ENCODE measurements at places on chromosomes 6 and 20.

- DNase-seq: peak; percentile 60
Observed at GRCh38 chr6:43635387-43636307, at the start of gene MAD2L1BP. Gene MAD2L1BP (plus strand): TSS chr6:43635840. CDS start chr6:43635876, 36 bp downstream.

- DNase-seq: peak; percentile 23
Observed at GRCh38 chr6:110053395-110054240, 75.5 kb downstream of the GPR6 start.

DNA sequence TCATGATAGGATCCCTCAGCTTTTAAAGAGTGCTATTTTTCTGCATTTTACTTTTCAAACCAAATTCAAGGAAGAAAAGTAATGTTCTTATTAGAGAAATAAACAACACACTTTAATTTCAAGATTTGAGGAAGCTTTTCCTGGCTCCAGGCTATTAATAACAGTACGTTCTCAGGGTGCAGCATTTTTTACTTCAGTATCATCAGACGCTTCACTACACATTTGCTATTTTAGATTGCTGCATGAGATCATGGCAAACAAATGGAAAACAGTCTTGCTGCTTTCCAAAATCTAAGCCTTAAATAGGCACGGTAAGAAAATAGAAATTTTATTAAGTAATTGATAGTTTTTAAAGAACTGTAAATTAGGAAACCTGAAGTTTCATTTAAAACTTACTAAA is 253.6 kb upstream of the EXOC2 start:
- no peak for DNase-seq

GRCh38 chr20:57584768-57585461 is 24.0 kb downstream of the PCK1 start:
- no peak for DNase-seq

DNA sequence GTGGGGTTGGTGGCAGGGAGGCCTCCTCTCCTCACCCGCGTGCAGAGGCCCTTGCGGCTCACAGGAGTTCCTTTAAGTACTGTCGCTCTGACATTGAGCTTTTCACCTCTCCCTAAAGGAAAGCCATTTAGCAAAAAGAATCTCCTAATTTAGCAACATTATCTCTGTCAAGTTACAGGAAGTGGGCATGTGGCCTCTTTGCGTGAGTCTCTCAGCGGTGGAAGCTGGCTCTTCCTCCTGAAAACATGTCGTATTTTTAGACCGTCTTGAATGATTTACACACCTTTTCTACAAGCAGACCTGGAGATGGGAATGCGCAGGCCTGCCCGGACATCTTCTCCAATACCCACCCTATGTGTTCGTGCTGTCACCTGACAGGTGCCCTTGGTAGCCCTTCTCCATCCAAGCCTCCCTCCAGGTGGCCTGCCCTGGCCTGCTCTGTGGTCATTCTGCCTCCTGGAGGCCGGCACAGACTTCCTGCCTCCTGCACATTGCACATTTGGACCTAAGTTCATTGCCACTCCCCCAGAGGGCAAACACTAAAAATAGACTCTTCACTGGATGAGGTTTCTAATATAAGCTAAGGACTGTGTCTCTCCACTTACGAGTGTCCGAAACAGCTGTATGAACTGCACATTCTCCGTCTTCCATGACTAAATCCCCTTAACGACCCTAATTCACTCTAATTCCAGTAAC is 18.5 kb upstream of the PHACTR3 start:
- no peak for DNase-seq

GRCh38 chr6:80029470-80029869 is 25.0 kb downstream of the TTK start:
- no peak for DNase-seq

DNA sequence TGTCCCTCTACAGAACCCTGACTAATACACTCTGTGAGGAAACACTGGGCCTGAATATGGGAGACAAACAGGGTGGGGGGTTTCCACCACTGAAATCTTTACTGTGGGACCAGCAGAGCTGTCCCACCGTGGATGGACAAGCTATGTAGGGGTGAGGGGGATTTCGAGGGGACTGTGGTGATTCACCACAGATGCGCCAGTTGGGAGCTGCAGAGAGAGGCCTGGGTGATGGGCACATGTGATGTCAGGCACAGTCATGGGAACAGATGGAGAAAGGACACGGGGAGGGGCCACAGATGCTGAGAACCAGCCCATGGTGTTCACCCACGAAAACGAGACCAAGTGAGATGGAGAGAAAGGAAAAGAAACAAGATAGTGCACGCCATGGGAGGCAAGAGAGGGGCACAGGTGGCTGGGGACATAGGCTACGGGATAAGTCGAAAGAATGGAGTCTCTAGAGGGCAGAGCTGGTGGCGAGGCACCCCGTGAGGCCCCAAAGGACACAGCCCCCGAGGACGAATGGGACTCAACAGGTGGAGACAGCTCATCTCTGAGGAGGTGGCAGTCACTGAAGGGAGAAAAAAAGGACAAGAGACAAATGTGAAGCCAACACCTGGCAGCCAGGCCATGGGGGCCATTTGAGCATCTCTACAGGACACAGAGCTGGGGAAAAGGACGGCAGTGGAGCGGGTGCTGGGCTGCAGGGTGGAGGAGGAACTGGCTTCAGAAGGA is 10.5 kb upstream of the RAMACL start:
- no peak for DNase-seq

DNA sequence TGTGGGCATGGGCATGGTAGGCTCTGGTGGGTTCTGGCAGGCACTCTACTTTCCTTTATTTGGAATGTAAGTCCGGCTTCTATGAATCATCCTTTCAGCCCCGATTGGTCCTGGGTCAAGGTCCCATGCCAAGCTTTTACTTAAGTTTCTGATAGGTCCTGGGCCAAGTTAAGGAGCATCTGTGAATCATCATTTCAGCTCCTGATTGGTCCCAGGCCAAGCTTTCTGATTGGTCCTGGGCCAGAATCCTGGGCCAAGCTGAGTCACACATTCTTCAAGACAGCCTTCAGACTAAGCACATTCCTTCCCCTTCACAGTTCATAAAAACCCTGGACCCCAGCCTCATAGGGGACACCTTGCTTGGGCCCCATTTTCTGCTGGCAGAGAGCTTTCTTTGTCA is 231.0 kb upstream of the EYS start:
- DNase-seq: no peak

DNA sequence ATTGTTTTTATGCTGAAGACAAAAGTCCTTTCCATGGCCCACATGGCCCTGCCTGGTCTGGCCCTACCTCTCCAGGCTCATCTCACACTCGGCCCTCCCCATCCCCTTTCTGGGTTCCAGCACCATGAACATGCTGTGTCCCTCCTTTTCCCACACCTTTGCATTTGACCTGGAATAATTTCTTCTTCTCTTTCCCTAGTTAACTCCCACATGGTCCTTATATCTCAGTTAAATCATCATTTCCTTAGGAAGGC is 38.9 kb downstream of the PIGU start:
- DNase-seq: no peak

- no peak for DNase-seq
Observed at GRCh38 chr20:38498909-38499308, 26.3 kb downstream of the RALGAPB start.

DNA sequence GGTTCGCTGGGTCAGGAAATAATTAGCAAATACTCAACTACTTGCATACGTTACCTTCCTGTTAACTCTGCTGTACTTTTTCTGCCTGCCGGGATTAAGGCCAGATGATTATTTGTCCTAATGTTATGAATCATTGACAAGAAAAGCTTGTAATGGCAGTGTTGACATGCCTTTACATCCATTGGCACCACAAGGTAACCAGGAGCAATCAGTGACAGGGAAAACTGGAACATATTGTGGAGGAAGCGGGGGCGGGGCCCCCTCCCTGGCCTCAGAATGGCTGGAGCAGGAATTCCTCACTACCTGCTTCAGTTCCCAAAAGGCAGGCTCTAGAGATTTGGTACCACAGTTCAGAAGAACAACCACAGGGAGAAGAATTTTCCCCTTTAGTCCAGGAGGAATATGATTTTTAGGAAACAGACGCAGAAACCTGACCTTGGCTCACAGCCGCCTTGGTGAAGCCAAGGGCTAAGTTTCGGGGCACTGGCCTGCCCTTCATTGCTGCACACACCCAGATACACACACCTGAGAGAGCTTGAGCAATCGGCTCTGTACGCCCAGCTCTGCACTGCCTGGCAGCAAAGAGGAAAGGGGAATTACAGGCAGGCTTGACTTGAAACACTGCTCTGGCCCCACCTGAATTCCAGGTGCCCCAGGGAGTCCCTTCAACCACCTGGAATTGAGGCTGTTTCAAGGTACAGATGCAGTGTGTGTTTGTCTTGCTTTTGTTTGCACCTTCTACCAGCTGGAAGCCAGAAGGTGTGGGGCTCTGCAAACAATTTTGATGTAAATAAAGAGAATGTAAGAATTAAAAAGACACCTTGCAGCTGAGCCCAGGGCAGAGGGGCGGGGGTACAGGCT is 89.8 kb downstream of the MYB start:
- DNase-seq: peak; percentile 62

DNA sequence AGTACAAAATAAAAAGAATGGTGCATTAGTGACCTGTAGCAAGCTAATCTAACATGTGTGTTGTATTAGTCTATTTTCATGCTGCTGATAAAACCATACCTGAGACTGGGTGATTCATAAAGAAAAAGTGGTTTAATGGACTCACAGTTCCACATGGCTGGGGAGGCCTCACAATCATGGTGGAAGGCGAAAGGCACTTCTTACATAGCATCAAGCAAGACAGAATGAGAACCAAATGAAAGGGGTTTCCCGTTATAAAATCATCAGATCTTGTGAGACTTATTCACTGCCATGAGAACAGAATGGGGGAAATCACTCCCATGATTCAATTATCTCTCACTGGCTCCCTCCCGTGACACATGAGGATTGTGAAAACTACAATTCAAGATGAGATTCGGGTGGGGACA is 45.4 kb upstream of the AIG1 start:
- DNase-seq: no peak

- no peak for DNase-seq
Observed at GRCh38 chr6:170441316-170441715, 111.8 kb downstream of the PSMB1 start.

DNA sequence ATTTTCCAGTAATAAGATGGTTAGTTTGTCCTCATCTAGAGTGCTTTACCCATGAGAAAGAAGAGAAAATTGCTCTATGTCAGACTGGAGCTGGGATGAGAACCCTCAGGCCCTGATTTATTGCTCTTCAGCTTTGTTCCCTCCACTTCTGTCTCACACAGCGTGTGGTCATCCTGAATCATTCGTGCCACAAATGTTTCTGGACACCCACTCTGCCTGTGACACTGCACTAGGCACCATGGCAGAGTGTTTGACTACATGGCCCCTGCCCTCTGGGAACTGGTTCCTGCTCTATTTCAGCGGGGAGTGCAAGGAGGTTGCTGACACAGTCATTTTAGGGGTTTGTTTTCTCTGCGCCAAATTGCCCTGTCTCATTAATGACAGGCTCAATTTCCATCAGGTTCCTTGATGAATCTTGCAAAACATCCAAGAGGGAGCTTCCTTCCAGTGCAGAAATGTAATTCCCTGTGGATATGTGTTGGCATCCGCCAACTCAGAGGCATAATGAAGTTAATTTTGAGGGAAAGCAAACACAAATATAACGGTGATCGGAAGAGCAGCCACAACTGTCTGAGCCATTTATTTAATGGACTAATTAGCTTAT is 207.5 kb downstream of the CLIC5 start:
- DNase-seq: no peak

GRCh38 chr20:15658295-15658694 is 915.0 kb downstream of the KIF16B start:
- DNase-seq: no peak

- no peak for DNase-seq
Observed at GRCh38 chr6:140708441-140708840, 1334.0 kb upstream of the CITED2 start.

- peak; percentile 2 for DNase-seq
Observed at GRCh38 chr6:16947375-16948015, 154.4 kb upstream of the STMND1 start.

DNA sequence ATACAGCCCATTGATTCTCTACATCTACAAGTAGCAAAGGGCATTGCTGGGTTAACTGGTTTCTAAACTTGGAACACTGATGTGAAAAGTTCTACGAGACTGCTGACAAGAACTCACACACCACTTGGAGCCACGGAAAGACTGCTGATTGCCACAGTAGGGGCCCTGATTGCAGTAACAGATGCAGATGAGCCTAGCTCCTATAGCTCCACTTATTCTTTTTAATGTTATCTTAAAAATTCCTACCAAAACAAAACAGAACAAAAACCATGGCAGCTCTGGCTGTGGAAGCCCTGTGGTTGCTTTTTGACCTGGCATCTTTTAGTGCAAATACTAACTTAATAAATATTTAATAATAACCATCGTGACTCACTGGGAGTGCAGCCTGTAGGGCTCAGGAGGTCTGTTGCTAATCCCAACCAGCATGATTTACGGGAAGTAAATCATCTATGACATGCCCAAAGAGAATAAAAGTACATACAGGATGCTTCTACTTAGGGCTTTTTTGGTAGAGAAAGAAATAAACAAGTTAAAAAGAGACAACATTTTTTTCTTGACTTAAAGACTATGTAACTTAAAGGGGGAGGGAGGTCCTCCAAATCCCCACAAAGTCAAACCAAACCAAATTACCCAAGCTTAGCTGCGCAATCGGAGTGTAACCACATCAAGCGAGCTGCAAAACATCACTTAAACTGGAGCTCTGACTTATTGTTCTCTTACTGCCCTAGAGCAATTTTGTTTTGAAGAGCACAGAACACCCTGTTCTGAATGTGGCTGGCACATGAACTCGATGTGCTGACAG is 87.2 kb downstream of the FKBP5 start:
- DNase-seq: no peak

DNA sequence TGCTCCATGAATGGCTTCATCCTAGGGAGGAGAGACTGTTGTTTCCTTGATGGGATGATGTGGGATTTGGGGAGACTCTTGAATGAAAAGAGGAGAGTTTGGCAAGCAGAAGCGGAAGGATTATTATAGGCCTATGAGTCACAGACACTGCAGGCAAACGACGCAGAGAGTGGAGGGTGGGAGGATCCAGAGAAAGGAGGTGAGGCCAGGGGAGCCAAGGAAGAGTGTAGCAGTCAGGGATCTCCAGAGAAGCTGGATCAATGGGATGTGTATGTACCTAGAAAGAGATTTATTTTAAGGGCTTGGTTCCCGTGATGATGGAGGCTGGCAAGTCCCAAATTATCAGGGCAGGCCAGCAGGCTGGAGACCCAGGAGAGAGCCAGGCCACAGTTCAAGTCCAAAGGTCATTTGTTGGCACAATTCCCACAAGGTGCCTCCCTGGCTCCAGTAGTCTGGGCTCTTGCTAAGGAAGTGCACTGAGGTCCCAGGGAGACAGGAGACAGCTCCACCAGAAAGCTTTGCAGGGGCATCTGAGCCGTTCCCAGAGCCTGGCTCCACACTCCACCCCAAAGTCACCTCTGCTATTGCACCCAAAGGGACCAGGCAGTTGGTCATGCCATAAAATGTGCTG is 76.0 kb downstream of the ADTRP start:
- DNase-seq: no peak

Measured in NCI-H2107 (cell line).